NB4 (cell line): ENCODE measurements at places on chromosomes 16 and 17.

GRCh38 chr16:71894229-71894920 is 956 bp upstream of the IST1 start:
- peak; percentile 86 for DNase-seq

DNA sequence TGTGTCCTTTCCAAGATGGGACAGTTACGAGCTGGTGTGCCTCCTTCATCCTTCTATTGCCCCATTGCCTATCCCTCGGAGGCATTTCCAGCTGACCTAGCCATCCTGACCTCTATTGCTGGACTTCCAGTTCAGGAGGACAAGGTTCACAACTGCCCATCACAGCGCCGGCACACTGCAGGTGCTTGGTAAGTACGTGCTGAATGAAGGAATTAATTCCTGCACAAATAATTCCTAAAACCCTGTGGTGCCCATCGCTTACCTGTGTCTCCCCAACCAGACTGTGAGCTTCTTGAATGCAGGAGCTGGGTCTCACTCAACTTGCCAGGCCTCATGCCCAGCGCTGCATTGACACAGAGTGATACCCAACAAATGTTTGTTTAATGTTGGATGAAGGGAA is 13.0 kb downstream of the ALOX15B start:
- DNase-seq, result no peak

DNA sequence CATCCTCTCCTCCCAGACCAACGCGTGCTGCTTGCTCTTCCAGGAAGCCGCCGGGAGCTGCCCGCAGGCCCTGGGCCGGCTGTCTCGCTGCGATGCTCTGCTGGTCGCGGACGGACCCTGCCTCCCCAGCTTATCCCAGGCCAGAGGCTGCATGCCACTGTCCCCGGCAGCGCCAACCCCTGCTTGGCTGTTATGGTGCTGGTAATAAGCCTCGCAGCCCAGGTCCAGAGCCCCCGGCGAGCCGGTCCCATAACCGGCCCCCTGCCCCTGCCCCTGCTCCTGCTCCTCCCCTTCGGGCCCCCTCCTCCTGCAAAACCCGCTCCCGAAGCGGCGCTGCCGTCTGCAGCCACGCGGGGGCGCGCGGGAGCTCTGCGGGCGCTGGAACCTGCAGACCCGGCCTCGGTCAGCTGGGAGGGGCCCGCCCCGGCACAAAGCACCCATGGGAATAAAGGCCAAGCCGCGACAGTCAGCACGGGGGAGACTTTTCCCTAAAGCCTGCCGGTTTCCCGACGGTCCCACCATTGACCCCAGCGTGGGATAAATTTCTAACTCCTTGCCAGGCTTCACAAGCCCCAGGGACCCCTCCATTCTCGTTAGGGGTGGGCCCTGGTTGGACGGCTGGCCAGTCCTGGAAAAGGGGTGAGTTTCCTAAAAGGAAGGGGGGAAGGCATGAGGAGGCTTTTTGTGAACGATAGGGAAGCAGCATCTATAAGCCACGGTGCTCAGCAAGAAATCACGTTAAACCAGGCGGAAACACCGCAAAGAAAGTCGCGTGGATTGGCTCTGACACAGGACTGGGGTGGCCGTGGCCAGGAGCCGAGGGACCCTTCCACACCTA is 11.2 kb downstream of the ENPP7 start:
- DNase-seq, result peak; percentile 77

- DNase-seq, result no peak
Observed at GRCh38 chr17:76081295-76082210, 2.6 kb downstream of the ZACN start.

GRCh38 chr17:3799181-3799945 is 1.6 kb downstream of the ITGAE start:
- DNase-seq, result peak; percentile 32

GRCh38 chr17:70609566-70609965 is 440.2 kb downstream of the KCNJ2 start:
- no peak for DNase-seq

DNA sequence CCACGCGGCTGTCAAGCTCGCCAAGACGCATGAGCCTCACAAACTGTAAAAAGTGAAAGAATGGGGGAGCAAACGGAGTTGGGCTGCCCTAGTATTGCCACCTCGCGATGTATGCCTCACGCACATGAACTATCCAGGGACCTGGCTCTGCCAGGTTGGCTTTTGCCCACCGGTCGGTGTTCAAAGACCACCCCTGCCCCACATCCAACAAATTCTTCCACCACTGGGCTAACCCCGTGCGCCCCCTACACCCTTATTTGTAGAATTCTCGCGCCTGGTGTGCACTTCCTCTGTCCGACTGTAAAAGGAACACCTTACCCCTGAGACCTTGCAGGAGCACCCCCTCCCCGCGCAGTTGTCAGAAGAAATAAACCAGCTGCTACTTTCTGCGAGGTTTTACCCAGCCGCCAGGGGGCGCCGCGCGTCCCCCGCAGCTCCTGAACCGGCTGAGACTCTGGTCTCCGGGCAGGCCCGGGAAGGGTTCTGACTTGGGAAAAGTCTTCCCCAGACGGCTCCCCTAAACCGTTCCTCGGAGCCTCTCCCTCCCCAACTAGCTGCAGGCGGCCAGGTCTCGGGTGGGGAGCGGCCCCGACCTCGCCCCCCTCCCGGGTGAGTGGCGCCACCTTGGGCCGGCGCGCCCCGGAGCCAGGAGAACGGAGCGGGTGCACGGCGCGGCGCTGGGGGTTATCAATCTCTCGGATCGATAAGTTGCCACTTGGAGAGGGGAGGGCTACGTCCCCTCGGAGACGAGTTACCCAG is 1.7 kb upstream of the ZNF423 start:
- DNase-seq, result peak; percentile 70

DNA sequence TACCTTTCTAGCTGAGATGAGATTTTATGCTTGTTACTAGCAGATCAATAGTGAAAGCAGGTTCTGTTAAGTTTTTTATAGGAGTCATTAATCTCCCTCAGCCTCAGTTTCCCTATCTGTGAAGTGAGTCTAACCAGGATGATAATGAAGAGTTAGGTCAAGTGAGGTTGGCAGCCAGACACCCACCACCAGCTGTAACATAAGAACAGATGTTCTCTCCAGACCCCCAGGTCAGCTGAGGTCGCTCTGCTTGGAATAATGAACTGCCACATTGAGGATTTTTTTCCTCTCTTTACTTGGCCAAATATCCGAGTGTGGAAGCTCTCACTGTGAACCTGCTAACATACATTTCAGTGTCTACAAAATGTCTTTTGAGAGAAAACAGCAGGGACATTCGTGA is 389.6 kb downstream of the WWOX start:
- no peak for DNase-seq

GRCh38 chr17:8150194-8151119 is 1.7 kb downstream of the PER1 start:
- DNase-seq, result no peak

GRCh38 chr17:30235386-30236296 is at the start of gene SLC6A4:
TSS of gene SLC6A4 (minus strand) at chr17:30235697. CDS start at chr17:30221958, 13,739 bp downstream.
- no peak for DNase-seq

- no peak for DNase-seq
Observed at GRCh38 chr17:80917716-80918560, 73.7 kb upstream of the CHMP6 start.

- DNase-seq, result no peak
Observed at GRCh38 chr17:64328036-64328858, 62.4 kb downstream of the PECAM1 start.
